ENCODE measurements at places on chromosomes 12 and 14.

DNA sequence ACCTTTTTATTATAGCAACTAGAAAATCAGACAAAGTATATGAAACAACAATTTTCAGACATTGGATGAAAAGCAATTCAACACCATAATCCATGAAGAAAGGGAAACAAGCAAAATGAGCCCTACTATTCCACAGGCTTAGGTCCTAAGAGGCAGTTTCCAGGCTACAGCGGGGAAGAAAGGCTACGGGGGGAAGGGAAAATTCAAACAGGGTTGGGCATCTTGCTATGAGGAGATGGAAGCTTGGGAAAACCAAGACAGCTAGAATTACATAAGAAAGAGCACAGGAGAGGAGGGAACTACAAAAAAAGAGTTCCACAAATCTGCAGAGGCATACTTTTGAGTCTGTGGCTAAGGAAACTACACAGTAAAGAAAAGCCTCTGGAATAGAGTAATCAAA, 356.0 kb upstream of the CLEC14A start:
- no peak for DNase-seq

GRCh38 chr14:34277191-34277590, 184.8 kb downstream of the SPTSSA start:
- DNase-seq = no peak

- no peak for DNase-seq
Observed at GRCh38 chr12:45231515-45232145, 15.7 kb downstream of the ANO6 start.

DNA sequence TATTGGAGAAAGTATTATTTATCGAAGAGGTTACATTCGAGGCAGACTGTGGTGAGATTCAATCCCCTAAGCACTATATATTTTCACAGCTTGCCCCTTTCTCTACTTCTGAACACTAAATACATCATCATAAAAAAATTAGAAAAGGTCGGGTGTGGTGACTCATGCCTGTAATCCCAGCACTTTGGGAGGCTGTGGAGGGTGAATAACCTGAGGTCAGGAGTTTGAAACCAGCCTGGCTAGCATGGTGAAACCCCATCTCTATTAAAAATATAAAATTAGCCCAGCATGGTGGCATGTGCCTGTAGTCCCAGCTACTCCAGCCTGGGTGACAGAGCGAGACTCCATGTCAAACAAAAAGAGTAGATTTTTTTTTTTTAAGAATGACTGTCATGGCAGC, 70.6 kb upstream of the MYF6 start:
- no peak for DNase-seq

DNA sequence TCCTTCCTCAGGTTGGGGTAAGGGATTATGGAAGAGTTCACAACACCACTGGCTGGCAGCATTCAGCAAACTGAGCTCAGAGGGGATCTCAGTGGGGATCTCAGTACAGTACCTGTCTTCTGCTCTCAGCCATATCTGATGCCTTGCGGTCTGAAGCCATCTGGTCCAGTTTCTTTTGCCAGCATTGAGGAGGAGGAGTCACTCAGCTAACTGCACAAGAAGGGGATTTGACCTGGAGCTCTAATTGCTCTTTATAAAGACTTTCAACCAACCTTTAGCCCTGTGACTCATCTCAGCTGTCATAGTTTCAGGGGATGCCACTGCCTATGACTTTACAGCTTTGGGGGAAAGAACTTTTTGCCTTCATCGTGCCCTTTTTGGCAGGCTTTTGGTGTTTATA, 44.9 kb downstream of the JKAMP start:
- no peak for DNase-seq

GRCh38 chr14:59936145-59936544, 16.2 kb downstream of the LRRC9 start:
- DNase-seq = no peak

- no peak for DNase-seq
Observed at GRCh38 chr12:41310367-41310766, 122.2 kb downstream of the PDZRN4 start.

GRCh38 chr12:75550401-75551240, 39.2 kb upstream of the KRR1 start:
- no peak for DNase-seq

DNA sequence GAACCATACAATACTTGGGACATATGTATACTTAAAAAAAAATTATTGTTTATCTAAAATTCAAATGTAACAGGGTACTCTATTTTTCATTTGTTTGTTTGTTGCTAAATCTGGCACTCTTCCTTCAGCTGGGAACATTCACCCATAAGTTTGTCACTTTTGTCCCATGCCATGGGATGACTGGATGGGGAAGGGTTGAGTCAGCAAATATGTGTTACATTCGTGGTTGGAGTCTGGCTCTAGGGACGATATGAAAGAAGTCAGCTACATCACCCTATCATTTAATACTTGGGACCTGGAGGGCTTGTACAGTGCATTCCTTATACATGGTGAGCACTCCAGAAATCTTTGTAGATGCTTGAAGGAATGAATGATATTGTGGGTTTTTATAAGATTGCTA, 131.3 kb downstream of the IPO8 start:
- no peak for DNase-seq

- DNase-seq = no peak
Observed at GRCh38 chr12:117466677-117467362, 105.4 kb upstream of the NOS1 start.

DNA sequence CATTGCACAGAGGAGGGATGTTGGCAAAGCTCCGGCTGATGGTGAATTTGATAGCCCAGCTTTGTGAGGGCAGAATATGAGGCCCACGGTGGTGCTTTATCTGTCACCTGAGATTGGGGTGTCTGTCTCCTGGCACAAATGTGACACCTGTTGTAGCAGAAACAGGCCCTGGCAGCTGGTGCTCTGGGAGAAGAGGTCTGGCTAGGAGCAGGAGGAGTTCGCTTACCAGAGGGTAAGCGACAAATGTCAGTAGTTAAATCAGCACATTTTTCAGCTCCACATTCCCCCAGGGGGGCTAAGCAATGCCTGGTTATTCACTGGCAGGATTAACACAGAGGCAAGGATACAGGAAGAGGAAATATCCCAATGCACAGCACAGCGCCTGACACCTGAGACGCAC, 71.1 kb downstream of the B4GALNT3 start:
- no peak for DNase-seq

DNA sequence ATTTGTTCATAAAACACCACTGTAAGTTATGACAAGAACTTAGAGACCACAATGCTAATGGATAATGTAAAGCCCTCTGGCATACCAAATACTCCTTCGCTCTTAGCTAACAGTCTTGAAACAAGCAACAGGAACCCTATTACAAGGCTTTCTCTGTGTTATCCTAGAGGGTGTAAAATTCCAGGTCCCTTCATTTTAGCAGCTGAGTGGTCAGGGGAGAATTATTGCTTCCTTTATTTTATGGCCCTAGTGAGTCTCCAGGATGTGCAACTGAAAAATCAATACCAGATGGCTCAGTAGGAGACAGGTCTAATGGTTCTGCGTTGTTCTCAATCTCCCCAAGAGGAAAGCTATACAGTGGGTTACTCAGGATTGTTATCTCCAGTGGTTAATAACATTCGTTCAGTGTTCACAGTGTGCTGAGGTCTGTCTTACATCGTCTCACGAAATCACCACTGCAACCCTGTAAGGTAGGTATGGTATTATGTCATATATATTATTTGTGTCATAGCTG, 172.7 kb upstream of the CNOT2 start:
- DNase-seq = no peak

GRCh38 chr12:51888316-51889215, 663 bp downstream of the ANKRD33 start:
- DNase-seq = no peak

- no peak for DNase-seq
Observed at GRCh38 chr12:65566751-65567150, 257.5 kb upstream of the HMGA2 start.

DNA sequence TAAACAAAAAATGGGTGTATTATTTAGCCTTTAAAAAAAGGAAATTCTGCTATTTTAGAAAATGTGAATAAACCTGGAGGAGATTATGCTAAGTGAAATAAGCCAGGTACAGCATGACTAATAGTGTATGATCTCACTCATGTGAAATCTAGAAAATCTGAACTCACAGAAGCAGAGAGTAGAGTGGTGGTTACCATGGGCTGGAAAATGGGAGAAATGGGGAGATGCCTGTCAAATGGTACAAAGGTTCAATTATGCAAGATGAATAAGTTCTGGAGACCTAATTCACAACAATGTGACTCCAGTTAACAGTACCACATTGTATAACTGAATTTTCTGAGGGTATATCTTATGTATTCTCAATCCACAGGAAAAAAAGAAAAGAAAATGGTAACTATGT, 17.4 kb upstream of the LEMD3 start:
- no peak for DNase-seq

- DNase-seq = no peak
Observed at GRCh38 chr14:103657471-103657870, 28.5 kb downstream of the KLC1 start.

GRCh38 chr12:111368291-111368787, 556 bp downstream of the PHETA1 start:
- no peak for DNase-seq

GRCh38 chr12:56829908-56830307, 66.8 kb downstream of the HSD17B6 start:
- DNase-seq = no peak

DNA sequence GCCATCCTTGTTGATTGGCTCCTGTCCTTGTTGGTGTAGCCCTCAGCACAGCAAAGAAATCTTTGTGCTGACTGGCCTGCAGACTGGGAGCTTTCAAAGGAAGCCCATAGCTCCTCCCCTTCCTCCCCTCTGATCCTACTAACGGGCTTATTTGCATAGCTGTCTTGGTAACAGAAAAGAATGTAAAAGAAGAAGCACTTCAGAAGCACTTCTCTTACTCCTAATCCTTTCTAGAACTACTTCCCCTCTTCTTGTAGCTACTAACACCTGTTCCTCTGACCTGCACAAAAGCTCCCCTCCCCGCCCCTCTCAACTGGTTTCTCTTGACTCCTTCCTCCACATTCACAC, 14.3 kb upstream of the RIC8B start:
- DNase-seq = no peak

- no peak for DNase-seq
Observed at GRCh38 chr12:15684896-15685658, 104.1 kb downstream of the EPS8 start.

DNA sequence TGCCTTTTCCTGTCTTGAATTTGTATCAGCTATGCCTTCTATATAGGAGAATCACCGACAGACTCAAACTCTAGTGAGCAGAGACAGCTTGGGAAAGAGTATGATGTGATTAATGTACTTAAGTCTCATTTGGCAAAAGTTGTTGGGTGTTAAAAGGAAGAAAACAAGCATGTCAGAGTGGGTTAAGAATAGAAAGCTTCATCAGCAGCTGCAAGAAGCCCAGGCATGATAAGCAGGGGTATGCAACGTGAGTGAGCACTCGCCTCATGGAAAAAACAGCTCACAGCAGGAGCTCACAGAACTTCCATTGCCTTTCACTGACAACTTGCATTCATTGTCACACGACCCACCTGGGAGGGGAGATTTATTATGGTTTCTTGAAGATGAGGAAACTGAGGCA, 35.9 kb upstream of the WNK1 start:
- no peak for DNase-seq

GRCh38 chr14:83744891-83745290, 1785.1 kb upstream of the FLRT2 start:
- DNase-seq = no peak

GRCh38 chr12:54975272-54975671, 9.3 kb downstream of the TESPA1 start:
- DNase-seq = no peak
